ENCODE measurements at places on chromosomes 2 and 18.

DNA sequence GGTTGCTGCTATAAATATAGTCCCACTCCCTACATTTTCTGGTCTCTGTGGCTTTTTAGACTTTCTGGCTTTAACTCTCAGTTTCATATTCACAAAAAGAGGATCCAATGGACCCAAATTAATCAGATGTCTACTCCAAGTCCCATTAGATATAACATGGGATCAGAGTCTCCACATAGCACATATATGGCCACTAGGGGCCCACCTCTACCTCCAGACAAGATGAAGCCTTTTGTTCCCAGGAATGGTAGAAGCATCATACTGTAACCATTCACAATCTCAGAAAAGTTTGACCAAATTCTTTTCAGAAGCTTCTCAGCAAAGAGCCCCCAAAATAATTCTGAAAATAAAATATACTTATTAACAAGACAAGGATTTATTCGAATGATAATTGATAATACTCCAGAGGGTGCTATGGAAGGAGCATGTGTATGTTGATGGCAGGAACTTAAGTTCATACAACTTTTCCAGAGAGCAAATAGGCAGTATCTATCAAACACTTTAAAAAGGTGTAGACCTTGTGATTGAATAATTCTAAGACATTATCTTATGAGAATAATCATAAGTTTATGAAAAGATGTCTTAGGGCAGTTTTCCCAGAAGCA is 382.3 kb upstream of the CRIM1 start:
- H3K36me3 ChIP-seq = no peaks in the 10 kb centered on the region
- no peaks in the 10 kb centered on the region for H3K27me3 ChIP-seq
- H3K4me3 ChIP-seq = no peak overlapping the region
- no peak overlapping the region for H3K27ac ChIP-seq
- peak; percentile 62 for DNase-seq
- H3K4me1 ChIP-seq = no peaks in the 10 kb centered on the region

GRCh38 chr2:144010096-144010836 is 509.7 kb downstream of the ZEB2 start:
- H3K4me3 ChIP-seq = no peak overlapping the region
- no peak for DNase-seq
- H3K27me3 ChIP-seq = no peaks in the 10 kb centered on the region
- no peaks in the 10 kb centered on the region for H3K36me3 ChIP-seq
- no peak overlapping the region for H3K27ac ChIP-seq

GRCh38 chr2:191270306-191271161 is 25.3 kb downstream of the MYO1B start:
- H3K27me3 ChIP-seq = no peaks in the 10 kb centered on the region
- H3K4me3 ChIP-seq = no peak overlapping the region
- H3K4me1 ChIP-seq = peaks cover 10% of the 10 kb centered on the region
- H3K36me3 ChIP-seq = no peaks in the 10 kb centered on the region
- H3K27ac ChIP-seq = no peak overlapping the region
- no peak for DNase-seq

DNA sequence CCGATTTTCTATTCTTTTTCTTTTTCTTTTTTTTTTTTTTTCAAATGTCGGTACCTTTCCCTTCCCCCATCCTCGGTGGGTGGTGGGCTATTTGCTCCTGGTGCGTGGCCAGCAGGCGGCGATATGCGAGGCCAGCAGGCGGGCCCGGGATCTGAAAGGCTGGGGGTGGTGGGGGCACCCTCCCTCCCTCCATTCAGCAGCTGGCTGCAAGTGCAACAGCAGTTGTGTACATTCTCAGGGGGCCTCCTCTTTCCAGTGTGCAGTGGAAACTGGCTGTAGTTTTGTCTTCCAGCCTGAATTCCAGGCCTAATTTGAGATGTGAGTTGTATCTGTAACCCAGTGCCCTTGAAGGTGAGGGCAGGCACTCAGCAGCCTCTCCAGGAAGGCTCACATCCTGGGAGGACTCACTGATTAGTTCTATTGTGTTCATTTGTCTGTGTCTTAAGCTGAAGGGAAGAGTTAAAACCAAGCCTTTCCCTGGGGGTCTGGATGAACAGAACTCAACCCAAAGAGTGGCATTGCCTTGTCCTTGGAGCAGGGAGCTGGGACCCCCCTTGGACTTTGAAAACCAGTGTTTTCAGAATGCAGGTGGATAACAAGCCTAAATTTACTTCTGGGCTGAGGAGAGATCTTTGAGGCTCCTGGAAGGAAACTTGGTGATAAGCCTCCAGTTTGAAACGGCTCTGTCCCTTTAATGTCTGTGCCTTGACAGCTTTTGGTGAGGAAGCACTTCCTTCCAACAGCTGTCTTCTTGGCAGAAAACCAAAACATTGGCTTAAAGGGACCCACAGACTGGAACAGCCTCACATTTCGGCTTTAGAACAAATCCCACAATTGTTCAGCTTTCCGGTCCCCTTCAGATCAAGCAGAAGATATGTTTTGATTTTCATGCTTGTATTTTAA is 3.3 kb downstream of the MYCN start:
- H3K4me1 ChIP-seq = peaks cover 2% of the 10 kb centered on the region
- peak overlapping the region; percentile 77 for H3K4me3 ChIP-seq
- peak; percentile 81 for DNase-seq
- no peak overlapping the region for H3K27ac ChIP-seq
- H3K36me3 ChIP-seq = peaks cover 5% of the 10 kb centered on the region

DNA sequence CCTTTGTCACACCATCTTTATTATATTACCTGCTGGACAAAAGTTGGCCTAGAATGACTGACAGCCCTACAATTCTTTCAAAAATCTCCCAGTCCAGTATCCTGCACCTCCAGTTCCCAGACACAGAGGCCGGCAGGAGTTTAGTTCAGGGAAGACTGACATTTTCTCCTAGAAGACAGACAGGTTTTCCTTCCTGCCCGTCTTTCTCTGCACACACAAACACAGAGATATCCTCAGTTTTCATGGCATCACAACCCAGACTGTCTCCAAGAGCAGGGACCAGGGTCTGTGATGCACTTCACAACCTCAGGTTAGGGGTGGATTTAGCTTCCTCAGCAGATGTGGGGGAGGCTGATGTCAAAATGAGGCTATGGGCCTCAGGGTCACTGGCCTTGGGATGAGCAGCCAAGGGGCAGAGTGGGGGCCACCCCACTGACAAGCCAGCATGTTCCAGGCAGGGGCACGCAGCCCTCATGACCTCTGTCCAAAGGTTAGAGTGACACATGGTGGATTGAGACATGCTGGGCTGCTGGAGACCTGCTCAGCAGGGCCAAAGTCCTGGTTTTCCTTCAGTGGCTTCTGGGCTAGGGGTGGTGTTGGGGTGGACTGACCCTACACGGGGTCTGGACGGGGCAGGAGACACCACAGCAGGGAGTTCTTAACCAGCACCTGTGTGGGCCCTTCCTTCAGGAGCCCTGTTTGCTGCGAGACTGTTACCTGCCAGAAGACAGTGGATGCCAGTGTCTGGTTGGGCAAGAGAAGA is 70.5 kb downstream of the SFXN5 start:
- no peaks in the 10 kb centered on the region for H3K36me3 ChIP-seq
- no peak overlapping the region for H3K27ac ChIP-seq
- DNase-seq = no peak
- no peak overlapping the region for H3K4me3 ChIP-seq
- H3K4me1 ChIP-seq = no peaks in the 10 kb centered on the region

GRCh38 chr2:96258166-96259022 is 7.4 kb downstream of the TMEM127 start:
- no peak overlapping the region for H3K4me3 ChIP-seq
- no peak for DNase-seq
- H3K4me1 ChIP-seq = no peaks in the 10 kb centered on the region
- H3K27me3 ChIP-seq = no peaks in the 10 kb centered on the region
- peaks cover 2% of the 10 kb centered on the region for H3K36me3 ChIP-seq
- no peak overlapping the region for H3K27ac ChIP-seq

DNA sequence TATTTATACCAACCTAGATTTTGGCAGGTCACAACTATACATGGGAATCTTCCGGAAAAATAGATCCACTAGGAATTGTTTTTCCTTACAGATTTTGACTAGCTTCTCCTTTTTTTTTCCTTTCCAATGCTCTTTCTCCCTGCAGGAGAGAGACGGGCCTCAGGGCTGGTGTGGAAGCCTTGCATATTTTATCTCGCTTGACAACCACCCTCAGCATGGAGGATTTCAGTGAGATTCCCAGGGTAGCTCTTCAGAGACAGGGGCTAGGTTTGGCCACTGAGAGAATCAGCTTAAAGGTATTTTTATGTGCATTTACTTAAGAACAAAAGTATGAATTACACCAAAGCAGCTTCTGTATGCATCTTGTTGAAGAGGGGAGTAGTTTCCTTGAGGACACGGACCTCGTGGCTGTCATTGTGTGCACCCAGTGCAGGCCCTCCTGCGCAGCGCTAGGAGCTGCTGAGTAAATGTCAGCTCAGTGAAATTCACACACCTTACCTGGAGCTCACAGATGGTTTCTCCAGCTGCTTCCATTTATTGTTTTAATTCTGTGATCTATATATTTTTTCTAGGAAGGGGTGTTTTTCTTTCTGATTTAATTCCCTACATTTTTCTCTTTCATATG is 54.4 kb downstream of the TRAPPC12 start:
- DNase-seq = peak; percentile 14
- H3K4me1 ChIP-seq = no peaks in the 10 kb centered on the region
- H3K27ac ChIP-seq = no peak overlapping the region

DNA sequence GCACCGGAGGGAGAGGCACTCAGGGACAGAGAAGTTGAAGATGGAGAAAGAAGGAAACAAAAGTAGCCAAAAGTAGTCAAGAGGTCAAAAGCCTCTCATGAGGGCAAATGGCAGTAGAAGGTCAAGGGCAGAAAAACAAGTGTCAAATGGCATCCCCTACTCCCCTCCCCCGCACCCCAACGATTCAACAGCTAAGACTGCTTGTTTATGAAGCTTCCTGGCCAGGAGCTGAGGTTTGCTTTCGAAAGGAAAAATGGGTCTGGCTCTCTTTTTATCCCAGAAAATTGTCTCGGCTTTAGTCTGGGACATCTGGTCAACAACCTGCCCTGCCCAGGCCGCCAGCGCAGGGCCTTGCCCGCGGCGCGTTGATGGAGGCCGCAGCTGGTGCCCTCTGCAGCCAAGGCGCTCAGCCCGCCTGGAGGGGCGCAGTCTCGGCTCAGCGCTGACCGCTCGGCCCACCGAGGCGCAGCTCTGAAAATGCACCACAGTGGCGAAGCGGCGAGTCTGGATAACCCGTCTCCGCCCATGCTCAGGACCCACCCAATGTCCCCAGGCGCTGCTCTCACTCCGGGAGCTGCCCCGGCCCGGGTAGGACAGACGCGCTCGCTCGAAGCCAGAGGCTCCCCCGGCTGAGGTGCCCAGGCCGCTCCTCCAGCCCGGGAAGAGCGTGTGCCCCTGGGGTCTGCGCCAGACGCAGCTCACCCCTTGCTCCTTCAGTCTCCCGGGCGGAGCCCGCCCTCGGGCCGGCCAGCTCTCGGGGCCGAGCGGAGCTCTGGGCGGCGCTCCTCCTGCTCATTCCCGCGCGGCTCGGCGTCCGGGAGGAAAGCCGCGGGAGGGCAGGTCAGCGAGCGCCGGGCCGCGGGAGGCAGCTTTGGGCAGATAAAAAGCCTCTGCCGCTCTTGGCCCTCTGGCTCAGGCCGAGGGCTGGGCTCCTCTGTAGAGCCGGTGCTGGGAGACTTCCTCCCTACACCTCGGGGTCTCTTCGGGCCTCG is 1.8 kb upstream of the TBR1 start:
- H3K4me3 ChIP-seq = no peak overlapping the region
- DNase-seq = peak; percentile 79
- no peaks in the 10 kb centered on the region for H3K36me3 ChIP-seq

- no peaks in the 10 kb centered on the region for H3K4me1 ChIP-seq
- no peak for DNase-seq
- H3K36me3 ChIP-seq = no peaks in the 10 kb centered on the region
- H3K27ac ChIP-seq = no peak overlapping the region
- H3K27me3 ChIP-seq = no peaks in the 10 kb centered on the region
Observed at GRCh38 chr2:56674084-56674483, 490.3 kb downstream of the CCDC85A start.

Measured in mesendoderm (in vitro differentiated cells).